ENCODE measurements at places on chromosomes 12 and 14.

- DNase-seq, result no peak
These were observed 96.1 kb upstream of the IFNG-AS1 start for GRCh38 chr12:67893022-67893580.

- no peak for DNase-seq
These were observed 46.1 kb downstream of the NIN start for GRCh38 chr14:50784683-50785456.

GRCh38 chr14:105030836-105031396, 10.0 kb upstream of the CDCA4 start:
- DNase-seq, result no peak

GRCh38 chr12:112463478-112463877, 44.7 kb downstream of the PTPN11 start:
- DNase-seq, result no peak

DNA sequence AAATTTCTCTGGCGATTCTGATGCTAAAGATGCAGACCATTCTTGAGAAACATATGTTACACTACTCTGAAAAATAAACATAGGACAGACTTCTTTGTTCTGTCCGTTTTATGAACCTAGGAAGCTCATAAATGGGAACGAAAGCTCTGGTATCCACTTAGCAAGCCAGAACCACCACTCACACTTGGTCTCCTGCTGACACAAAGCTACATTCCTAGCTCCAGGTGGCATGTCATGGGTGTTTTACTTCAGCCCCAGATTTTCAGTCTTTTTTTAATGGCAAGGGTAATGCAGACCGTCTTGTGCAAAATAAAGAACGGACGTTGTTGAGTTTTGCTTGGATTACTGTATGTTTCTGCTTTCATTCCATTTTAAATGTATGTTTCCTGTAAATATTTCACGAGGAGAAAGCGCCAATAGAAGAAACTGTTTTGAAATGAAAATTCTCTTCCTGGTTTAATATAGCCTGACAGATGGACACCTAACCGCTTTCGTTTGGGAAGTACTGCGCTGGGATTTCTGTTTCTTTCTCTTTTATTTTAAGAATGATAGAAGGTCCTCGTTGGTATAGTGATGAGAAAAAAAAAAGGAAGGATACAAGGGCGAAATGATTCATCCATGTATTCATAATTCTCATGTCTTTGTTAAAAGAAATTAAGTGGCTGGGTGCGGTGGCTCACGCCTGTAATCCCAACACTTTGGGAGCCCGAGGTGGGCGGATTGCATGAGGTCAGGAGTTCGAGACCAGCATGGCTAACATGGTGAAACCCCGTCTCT, 871 bp upstream of the COQ5 start:
- no peak for DNase-seq

DNA sequence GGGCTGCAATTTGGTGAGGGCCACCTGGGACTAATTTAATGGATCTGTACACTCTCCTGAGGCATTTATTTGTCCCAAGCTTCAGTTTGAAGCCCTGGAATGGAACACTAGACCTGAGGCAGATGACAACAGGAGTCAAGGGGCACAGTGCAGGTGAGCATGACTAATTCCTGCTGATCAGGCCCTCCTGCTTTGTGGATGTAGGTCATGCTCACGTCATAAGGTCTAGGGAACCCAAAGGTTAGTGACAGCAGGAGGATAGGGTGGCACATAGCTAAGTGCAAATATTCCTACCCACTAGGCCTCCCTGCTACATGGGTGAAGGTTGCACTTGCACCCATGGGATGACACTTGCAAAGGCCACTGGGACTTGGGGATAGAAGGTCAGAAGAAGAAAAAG, 30.8 kb downstream of the SDR9C7 start:
- DNase-seq, result no peak

DNA sequence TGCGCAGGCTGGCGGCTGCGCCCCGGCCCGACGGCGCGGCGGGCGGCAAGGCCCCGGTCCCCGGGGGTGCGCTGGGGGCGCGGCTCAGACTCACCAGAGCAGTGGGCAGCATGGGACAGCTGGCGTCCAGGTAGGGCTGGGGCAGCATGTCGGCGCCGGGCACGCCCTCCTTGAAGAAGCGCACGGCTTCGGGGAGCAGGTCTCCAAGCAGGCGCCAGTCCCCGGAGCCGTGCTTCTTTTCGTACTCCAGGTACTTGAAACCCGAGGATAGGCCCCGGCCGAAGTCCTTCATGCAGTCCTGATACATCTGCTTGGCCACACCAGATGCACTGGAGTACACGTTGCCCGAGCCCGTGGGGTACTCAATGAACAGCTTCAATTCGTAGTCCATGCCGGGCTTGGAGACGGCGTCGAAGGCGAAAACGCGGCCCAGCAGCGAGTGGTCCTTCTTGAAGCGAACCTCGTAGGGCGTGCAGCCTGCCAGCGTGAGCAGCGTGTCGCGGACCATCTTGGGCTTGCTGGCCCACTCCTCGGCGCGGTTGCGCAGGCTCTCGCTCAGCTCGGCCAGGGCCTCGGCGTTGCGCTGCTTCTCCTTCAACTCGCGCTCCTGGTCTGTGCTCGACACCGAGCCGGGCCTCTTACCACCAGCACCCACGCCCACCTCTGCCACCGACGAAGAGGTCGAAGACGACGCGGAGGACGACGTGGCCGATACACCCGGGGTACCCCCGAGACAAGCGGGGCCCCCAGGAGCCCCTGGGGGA, 2.2 kb downstream of the IRF2BPL start:
- DNase-seq, result no peak

DNA sequence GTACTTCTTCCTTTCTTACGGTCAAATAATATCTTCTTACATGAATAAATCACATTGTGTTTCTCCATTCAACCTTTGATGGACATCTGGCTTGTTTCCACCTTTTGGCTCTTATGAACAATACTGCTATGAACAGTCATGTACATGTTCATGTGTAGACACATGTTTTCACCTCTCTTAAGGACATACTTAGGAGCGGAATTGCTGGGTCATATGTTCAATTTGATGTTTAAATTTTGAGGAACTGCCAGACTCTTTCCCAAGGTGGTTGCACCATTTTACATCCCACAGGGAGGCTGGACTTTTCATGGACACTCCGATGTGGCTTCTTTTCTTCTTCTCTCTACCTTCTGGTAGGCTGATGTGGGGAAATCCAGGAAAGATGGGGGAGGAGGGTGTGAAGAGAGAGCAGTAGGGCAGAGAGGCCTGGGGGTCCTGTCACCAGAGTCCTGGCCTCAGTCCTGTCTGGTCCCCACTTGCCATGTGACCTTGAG, 16.8 kb downstream of the LGMN start:
- no peak for DNase-seq

GRCh38 chr12:14422516-14423230, 57.2 kb downstream of the ATF7IP start:
- DNase-seq, result no peak

- no peak for DNase-seq
These were observed 253.3 kb downstream of the SLC15A4 start for GRCh38 chr12:128570191-128571065.

DNA sequence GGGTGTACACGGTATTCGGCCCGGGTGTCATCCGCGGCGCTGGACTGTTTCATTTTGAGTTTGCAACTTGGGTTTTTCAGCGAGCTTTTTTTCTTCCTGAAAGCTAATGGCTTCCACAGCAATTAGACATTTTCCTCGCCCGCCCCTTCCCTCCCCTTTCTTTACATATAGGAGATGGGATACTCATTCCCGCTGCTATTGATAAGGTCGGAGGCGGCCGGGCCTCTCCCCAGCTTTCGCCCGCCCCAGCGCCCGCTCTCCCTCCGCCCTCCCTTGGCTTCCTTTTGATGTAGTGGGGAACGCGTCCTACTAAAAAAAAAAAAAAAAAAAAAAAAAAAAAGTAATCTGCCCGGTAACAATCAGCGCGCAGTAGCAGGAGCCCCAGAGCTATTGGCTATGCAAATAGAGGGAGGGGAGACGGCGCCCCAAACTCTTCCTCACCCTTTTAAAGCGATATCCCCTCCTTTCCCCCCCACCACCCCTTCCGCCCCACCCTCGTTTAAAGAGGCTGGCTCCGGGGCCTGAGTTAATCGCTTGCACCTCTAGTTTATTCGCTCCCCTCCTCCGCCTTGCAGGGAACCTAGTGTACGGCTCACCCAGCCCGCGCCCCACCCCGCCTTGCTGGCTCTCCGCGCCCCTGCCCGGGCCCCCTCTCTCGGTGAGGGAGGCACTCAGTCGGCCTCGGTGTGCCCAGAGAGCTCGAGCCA, 1.7 kb upstream of the CCND2 start:
- DNase-seq, result peak; percentile 77
